ENCODE measurements at places on chromosomes 7 and 10. TPM values are rescaled to one million over a fixed set of nuclear protein-coding genes. Genes with fewer than 3 reads are reported as not detected.

MRLN gene
- total RNA-seq = not detected

SAP25 gene
- 0.32 TPM for total RNA-seq

STOX1 gene
- total RNA-seq = 0.28 TPM

IFIT1B gene
- not detected for total RNA-seq

PDK4 gene
- total RNA-seq = 1.5 TPM

DNA sequence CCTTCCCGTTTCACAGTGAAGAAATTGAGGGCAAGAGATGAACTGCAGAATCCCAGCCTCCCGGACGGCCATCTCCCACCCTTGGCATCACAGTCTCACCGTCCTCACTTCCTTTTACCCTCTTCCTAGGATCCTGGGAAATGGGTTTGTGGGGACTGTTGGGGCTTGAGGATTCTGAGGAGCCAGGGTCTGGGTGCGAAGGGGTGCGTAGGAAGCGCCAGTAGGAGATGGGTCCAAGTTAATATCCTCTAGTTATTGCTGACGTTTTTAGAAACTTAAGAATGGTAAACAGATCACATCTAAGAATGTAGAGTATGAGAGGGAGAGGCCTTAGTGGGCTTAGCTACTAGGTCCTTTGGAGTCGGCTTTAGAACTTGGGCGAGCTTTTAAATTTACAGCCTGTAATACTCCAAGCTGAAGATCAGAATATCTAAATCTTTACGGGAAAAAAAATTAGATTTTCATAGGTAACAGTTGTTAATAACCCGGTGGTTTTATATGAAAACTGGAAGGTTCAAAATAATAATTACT, 696 bp downstream of the MALSU1 start:
- ATAC-seq = peak; percentile 3

- no peak for ATAC-seq
Observed at GRCh38 chr7:922334-923107, 32.0 kb downstream of the ADAP1 start.

GRCh38 chr10:78584681-78585080, 484.1 kb upstream of the ZMIZ1 start:
- ATAC-seq = no peak

DNA sequence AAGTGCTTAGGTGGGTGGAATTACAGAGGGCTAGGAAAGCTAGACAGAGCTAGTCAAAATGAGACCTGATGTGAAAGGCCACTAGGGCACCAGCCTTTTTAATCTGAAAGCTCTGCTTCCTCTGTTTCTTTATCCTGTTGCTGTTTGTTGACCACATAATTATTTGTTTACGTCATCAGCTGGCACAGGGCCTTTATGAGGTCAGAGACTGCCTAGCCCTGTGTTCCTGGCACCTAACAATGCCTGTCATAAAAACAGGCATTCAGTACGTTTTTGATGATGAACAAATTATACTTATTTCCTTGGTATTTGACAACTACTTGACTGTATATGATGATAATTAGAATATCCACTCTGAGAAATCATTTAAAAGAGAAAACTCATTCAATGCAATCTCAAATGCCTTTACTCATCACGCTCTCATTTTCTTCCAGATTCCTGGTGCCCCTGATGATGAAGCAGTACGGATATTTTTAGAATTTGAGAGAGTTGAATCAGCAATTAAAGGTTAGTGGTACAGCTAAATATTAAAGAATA, 26.0 kb downstream of the RBM17 start:
- peak; percentile 28 for ATAC-seq

DNA sequence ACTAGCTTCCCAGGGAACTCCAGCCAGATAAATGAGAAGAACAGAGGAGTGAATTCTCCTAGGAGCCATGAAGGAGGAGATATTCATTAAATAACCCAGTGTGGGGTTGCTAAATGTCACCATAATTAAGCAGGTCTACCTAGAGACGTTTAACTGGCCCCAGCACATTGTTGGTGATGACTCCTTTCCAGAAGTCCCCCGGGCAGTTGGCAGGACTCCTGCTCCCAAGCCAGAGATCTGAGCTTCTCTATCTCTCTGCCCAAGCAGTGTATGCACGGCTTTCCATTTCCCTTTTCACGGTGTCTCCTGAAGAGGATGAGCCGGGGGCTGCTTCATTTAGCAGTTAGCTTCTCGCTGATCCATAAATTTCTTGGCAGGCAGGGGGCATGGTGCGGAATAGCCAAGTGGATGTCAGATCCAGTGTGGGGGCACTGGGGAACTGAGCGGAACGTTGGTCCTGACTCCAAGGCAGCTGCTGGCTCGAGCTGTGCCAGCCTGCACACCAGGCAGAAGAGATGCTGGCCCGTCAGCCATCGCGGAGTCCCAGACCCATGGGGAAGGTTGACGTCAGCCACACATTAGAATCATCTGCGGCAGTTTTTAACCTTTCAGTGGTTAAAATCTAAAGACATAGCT, 142.0 kb upstream of the NPY start:
- ATAC-seq = no peak

DNA sequence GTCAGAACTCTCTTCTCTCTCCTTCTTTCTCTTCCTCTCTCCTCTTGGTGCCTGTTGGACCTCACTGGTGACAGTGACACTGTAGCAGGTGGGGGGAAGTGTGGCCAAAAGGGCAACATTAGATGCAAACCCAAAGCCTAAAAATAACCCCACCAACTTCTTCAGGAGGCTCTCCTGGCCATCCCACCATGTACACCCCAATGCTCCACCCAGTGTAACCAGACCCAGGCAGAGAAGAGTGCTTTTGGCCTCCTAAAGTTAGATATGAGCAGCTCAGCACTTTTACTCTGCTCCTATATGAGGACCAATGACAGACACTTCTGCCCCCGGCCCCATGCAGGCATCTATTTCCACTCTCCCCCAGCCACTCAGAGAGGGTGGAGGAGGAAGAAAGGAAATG, 5.5 kb downstream of the MYOZ1 start:
- no peak for ATAC-seq

DNA sequence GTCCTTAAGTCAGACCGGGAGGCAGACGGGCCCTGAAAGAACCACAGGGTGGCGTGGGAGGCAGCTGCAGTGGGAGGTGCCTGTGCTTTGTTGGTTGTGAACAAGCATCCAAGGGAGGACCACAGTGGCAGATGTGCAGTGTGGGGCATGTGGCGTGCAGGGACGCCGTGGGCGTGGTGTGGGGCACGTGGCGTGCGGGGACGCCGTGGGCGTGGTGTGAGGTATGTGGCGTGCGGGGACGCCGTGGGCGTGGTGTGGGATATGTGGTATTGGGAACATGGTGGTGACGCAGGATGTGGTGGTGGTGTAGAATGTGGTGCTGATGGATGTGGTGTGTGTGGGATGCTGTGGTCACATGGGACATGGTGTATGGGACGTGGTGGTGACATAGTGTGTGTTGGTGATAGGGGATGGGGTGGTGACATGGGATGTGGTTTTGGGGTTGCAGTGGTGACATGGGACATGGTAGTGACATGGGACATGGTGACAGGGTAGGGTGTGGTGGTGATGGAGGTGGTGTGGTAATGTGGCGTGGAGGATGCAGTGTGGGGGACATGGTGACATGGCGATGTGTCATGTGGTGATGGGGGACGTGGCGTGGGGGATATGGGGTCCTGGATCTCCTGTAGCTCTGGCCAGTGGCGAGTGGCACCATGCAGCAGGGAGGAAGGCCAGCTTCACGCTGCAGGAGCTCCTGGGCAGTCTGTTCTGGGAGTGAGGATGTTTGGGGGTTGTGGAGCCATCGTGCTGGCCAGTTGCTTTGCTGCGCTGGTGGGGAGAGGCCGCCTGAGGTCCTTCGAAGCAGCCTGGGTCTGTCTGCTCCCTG, 78.8 kb downstream of the INPP5A start:
- no peak for ATAC-seq

GRCh38 chr7:157494506-157495176, 157.8 kb downstream of the DNAJB6 start:
- ATAC-seq = no peak

DNA sequence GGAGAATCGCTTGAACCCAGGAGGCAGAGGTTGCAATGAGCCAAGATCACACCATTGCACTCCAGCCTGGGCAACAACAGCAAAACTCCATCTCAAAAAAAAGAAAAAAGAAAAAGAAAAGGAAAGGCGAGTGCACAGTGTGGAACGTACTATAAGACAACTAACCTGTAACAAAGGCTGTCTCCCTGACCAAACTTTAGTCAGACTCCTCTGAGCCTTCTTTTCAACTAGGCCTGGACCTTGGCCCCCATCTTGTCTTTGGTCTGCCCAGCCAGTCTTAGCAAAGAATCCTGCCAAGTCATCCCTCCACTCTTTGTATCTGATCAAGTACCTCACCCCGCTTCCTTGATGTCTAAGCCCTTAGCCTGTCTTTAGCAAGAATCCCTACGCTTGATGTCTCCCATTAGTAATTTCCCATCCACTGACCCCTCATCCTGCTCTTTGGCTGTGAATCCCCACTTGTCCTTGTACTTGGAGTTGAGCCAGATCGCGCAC, 68.9 kb upstream of the KDM7A start:
- ATAC-seq = no peak

Data from esophagus mucosa (tissue), 1 donor.